CD4-positive, alpha-beta T cell treated with Interleukin-4 for 4 hours (primary cell): ENCODE measurements at places on chromosomes 6 and 20.

GRCh38 chr6:129719692-129720091 lies 9.7 kb upstream of the ARHGAP18 start:
- DNase-seq = no peak

GRCh38 chr6:10363911-10364310 lies 51.0 kb downstream of the TFAP2A start:
- DNase-seq = no peak

DNA sequence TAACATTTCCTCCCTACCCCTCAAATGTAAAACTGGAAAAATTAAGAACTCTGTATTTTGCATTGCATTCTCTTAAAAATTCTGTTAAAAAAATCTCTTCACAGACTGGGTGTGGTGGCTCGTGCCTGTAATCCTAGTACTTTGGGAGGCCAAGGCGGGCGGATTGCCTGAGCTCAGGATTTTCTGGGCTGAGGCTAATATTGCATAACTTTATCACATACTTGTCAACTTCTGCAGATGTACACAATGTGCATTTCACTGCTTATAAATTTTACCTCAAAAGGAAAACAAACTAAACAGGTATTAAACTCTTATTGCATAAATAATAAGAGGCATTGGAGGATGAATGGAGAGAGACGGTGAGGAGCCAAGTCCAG lies 21.1 kb downstream of the YTHDF1 start:
- no peak for DNase-seq

- no peak for DNase-seq
Measured at GRCh38 chr20:14336686-14337085, 726 bp downstream of the FLRT3 start.

- no peak for DNase-seq
Measured at GRCh38 chr20:9119776-9120175, 50.9 kb downstream of the PLCB4 start.

DNA sequence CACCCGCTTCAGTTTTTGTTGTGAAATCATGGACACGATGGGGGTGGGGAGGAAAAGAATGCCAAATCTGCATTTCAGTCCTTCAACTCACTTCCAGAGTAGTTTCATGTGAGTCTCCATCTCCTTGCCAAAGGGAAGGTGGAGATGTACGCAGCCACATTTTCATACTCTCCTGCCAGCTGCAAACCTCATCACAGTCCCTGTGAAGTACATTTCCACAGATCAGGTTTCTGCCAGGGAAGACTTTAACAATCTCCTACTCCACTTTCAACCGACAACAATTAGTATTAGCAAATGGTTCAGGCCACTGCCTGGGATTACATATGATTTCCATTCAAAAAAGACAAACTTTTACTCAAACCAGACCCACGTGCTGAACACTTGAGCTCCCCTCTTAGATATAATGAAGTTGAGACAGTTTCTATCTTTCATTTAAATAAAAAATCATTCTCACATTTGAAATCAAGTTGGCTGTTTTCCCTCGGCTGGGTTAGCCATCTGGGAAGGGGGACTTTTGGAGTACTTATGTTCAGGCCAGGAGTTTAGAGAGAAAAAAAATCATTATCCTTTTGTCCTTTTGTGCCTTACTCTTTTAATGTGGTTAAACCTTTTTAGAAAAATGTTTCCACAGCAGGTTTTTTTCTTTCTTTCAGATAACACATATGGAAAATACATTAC lies 51.0 kb upstream of the CEP162 start:
- DNase-seq = no peak

DNA sequence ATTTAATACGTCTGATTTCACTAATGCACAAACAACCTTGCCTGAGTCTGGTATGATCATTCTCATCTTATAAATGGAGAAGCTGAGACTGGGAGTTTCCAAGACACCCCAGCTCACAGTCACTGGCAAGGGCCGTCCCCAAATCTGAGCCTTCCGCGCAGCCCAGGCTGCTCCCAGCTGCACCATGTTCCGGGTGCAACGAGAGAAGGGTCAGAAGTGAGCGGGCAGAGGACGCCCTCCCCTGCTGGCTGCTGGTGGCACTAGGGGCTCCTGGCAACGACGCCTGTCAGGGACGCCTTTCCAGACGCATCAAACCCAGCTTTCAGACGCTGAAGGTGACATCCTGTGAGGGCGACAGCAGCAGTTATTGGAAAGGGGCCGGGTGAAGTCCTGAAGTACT lies 115.3 kb upstream of the PROKR2 start:
- DNase-seq = no peak

- DNase-seq = no peak
Measured at GRCh38 chr6:75751443-75751842, 2.4 kb downstream of the MYO6 start.

DNA sequence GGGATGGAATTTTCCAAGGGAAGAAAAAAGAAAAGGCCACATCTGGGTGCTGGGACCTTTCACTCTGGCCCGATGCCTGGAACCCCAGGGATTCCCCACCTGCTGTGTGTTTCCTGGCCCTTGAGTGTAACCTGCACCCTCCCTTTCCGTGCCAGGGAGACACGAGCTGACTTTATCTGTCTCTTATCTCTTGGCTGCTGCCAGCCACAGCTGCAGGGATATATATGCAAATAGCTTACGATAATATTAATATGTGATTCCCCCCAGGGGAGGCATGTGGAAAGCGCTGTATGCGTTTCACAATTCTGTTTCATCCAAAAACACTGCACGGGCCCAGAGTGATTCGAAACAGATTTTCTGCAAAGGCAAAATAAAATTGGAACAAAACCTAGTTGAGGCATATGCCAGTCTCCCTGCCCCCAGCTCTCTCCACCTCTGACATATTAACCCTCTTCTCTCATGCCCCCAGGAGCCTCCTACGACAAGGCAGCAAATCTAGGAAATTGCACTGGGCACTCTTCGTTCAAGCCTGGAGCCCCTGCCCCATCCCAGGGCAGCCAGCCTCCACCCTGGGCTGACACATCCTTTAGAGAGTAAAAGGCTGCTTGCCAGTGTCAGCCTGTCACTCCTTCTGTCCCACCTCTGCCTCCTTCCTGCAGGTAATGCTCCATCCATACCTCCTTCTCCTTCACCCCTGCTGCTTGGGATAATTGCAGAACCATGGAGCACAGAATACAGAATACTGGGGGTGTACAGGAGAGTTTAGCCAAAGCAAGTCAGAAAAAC lies 1.3 kb downstream of the RIPOR3 start:
- no peak for DNase-seq

DNA sequence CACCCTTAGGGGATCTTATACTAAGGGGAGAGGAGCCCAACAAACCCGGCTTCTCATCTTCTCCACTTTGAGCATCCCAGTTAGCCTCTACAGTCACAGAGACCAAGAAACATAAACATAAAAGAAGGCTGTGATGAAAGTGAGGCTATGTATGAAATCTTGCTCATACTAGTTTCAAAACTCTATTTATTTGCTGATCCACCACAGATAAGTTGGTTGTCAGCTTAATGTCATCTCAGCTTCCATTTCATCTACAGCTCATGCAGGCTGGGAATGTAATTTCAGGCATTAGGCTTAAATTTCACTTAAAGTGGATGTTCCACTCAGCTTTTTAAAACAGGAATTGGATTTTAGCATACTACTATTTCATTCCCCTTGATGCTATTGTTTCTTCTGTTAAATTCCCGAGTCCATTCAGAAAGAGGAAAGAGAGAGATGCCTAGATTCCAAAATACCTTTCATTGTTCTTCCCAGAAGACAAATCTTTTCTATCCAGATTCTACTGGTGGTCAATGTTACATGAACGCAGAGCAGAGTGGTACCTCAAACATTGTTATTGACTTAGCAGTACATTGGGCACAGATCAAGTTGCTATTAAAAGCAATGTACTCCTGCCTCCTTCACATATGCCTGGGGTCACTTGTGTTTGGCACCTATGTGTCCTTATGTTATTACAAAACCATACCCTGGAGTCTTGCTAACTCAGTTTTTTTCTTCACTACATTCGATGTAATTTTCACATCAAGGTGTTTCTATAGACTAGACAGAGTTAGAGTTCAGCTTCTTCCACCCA lies 149.0 kb downstream of the HACE1 start:
- DNase-seq = no peak

DNA sequence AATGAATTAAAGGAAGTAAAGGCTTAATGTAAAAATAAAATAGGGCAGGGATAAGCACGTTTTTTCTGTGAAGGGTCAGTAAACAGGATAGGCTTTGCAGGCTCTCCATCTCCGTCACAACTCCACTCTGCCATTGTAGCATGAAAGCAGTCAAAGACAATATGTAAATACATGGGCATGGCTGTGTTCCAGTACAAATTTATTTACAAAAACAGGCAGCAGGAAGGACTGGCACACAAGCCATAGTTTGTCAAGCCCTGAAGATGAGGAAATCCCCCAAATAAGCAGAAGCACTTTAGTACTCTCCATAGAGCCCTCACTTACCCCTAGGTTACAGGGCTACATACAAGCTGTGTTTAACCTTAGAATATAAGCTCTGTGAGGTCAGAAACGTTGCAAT lies 8.9 kb upstream of the FBXO9 start:
- DNase-seq = no peak

- no peak for DNase-seq
Measured at GRCh38 chr6:76681781-76682180, 609.3 kb upstream of the IMPG1 start.

- no peak for DNase-seq
Measured at GRCh38 chr6:28371280-28371679, 21.5 kb downstream of the ZKSCAN3 start.

DNA sequence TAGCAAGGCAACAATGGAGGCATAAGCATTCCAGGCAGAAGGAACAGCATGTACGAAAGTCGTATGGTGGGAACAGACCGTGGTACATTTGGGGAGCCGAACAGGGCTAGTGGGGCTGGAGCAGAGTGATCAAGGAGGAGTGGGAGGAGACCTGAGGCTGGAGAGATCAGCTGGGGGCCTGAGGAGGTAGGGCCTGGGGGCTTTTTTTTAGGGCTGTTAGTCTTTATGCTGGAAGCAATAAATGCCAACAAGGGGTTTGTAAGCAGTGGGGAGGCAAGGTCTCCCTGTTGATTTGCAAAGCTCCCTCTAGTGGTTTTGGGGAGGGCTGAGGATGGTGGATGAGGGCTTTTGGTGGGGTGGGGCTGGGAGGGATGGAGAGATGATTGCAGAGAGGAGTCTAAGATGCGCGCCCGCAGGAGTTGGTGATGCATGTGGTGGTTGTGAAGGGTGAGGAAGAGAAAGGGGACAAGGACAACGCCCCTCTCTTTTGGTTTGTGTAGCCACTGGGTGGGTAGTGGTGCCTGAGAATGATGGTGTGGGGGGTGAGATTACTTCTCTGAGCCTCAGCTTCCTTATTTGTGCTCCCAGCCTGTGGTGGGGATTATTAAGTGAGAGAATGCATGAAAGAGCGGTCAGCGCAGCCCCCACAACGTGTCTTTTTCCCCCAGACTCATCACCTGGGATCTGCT lies 74.1 kb upstream of the TOX2 start:
- peak; percentile 28 for DNase-seq

GRCh38 chr20:21049305-21049828 lies 56.8 kb downstream of the LINC00237 start:
- DNase-seq = no peak

GRCh38 chr6:143963158-143963919 lies 44.7 kb downstream of the PLAGL1 start:
- DNase-seq = no peak

DNA sequence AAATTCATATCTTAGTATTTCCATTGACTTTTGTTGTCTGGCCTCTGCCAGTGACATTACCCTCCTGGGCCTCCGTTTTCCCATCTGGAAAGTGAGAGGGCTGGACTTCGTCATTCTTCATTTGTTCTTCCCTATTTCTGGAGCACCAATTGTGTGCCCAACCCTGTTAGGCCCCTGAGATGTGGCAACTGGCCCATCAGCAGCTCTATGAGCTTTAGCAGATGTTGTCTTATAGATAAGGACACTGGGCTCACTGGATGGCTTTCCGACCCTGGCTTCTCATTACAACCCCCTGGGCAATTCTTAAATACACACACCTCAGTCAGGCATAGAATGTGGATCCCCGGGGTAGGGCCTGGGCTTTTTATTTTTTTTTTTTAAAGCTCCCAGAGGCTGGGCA lies 14.7 kb downstream of the PABPC1L start:
- no peak for DNase-seq

GRCh38 chr20:48858075-48858790 lies 30.4 kb upstream of the PREX1 start:
- no peak for DNase-seq

- DNase-seq = no peak
Measured at GRCh38 chr6:111782887-111783466, 90.3 kb downstream of the FYN start.

GRCh38 chr6:56144538-56145324 lies 102.6 kb downstream of the COL21A1 start:
- no peak for DNase-seq

DNA sequence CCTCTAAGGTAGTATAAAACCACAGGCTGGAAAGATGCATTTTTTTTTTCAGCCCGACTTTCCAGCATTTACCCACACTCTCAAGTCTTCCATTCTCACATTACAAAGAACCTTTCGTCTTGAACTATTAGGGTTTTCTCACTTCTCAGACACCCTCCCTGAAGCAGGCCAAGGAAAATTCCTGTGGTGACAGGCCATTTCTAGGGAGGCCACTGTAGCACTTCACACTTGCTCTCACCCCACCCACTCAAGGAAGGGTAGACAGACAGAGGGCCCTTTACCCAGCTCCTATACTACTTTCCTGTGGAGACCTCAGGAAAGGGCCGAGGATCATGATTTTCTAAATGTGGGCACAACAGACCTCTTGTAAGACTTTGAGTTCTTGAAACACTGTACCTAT lies 27.7 kb downstream of the KCNS1 start:
- no peak for DNase-seq

GRCh38 chr6:80714513-80714912 lies 608.0 kb downstream of the BCKDHB start:
- no peak for DNase-seq

DNA sequence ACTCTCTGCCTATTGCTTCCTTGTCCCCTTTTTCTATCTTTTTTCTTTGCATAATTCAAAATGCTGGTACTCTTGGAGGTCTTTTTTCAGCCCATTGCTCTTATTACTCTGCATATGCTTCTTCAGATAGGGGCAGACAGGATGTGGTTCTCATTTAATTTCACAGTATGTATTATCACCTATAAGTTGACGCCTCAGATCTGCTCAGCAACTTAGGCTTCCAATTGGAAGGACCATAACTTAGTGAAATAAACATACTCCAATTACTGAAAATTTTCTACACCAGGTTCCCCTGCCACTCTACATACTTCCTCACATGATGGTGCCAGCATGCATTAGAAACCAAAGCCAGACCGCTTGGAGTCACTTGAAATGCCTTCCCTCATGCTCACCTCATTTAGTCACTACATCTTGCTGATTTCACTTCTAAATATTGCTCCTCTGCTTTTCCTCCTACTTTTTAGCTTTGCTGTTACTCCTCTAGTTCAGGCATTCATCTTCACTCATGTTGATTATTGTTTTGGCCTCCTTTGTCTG lies 34.5 kb upstream of the AHI1 start:
- DNase-seq = no peak

GRCh38 chr20:3654326-3655130 lies 8.7 kb downstream of the GFRA4 start:
- DNase-seq = no peak
